Tibial nerve (tissue), 4 donors: ENCODE measurements at places on chromosomes 13 and 19. TPM values are rescaled to one million over a fixed set of nuclear protein-coding genes. Genes with fewer than 3 reads are reported as not detected.

The CDADC1 gene
- 19.5 TPM for total RNA-seq

The CGB2 gene
- total RNA-seq, result not detected

The RDH8 gene
- not detected for total RNA-seq

The C13orf42 gene
- not detected for total RNA-seq

The NKPD1 gene
- not detected for total RNA-seq

The ZNF415 gene
- 4.5 TPM for total RNA-seq

The LILRA1 gene
- 3.5 TPM for total RNA-seq

The SACS gene
- 21.9 TPM for total RNA-seq

GRCh38 chr19:32863301-32863700, 6.3 kb downstream of the SLC7A9 start:
- no peaks in the 10 kb centered on the region for H3K27me3 ChIP-seq
- H3K27ac ChIP-seq, result no peak overlapping the region
- H3K4me1 ChIP-seq, result no peaks in the 10 kb centered on the region
- DNase-seq, result no peak
- H3K4me3 ChIP-seq, result no peak overlapping the region
- H3K36me3 ChIP-seq, result no peaks in the 10 kb centered on the region

DNA sequence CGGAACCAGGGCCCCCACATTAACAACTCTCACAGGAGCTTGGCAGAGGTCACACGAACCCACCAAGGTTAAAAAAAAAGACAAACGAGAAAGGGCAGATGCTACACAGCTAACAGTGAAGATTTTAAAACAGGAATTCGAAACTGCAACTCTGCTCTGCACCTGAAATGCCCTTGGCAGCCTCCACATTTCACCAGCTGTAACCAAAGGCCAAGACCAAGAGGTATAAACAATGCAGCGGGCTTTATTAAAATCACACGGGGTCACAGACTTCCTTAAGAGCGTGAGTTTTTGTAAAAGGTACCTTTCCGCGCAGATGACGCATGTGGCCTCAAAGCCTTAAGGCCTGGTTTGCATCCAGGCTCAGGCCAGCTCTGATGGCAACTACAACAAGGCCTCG, 88.2 kb downstream of the STK24 start:
- H3K4me1 ChIP-seq, result no peaks in the 10 kb centered on the region
- DNase-seq, result no peak
- H3K27me3 ChIP-seq, result no peaks in the 10 kb centered on the region
- no peaks in the 10 kb centered on the region for H3K36me3 ChIP-seq
- no peak overlapping the region for H3K4me3 ChIP-seq
- no peak overlapping the region for H3K27ac ChIP-seq

DNA sequence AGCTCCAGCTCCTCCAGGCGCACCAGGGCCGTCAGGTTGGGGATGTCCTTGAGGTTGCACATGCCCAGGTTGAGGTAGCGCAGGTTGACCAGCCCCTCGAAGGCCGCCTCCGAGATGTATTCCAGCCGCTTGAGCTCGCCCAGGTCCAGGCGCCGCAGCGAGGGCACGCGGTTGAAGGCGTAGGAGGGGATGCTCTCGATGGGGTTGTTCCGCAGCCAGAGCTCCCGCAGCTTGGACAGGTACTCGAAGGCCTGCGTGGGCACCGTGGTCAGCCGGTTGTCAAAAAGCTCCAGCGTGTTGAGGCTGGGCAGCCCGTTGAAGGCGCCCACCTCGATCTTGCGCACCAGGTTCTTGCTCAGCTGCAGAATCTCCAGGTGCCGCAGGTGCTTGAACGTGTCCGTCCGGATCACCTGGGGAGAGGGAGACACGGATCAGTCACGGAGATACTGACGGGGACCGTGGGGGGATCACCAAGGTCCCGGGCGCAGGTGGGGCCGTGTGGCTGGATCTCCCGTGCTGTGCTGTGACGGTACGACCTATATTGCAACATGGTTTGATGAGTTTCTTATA, 5.4 kb upstream of the ASPDH start:
- H3K27me3 ChIP-seq, result no peaks in the 10 kb centered on the region
- no peak overlapping the region for H3K27ac ChIP-seq
- H3K36me3 ChIP-seq, result no peaks in the 10 kb centered on the region
- H3K4me3 ChIP-seq, result no peak overlapping the region

DNA sequence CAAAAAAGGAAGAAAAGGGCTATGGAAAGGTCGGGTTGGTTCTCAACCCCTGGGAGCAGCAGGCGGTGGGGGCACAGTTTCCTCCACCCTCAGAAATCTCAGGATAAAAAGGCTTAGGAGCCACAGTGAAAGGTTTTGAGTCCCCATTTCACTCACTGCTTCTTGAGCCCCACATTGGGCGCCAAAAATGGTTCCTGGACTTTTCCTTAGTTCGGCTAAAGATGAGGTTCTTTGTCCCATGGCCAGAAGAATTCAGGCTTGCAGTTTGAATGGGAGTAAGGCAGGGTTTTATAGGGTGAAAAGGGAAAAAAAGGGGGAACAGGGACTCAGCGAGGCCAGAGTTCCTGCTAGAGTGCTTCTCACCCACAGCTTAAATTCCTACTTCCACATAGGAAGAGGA, 179.5 kb downstream of the GGACT start:
- H3K4me3 ChIP-seq, result no peak overlapping the region
- H3K36me3 ChIP-seq, result no peaks in the 10 kb centered on the region
- no peaks in the 10 kb centered on the region for H3K4me1 ChIP-seq
- no peak overlapping the region for H3K27ac ChIP-seq
- no peak for DNase-seq
- H3K27me3 ChIP-seq, result no peaks in the 10 kb centered on the region

DNA sequence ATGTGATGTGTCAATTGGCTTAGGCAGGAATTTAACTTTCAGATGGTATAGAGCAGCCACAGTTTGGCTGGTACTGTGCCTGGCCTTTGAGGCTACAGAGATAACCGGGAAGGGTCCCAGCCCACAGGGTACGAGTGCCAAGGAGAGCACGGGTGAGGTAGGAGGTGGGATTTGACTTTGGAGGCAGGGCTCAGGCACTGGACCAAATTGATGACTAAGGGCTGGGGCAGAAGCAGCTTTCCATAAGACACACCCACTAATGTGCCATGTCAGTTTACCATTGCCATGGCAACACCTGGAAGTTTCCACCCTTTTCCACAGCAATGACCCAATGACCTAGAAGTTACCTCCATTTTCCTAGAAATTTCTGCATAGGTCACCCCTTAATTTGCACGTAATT, 466.2 kb downstream of the TSHZ3 start:
- H3K4me3 ChIP-seq, result no peak overlapping the region
- no peaks in the 10 kb centered on the region for H3K27me3 ChIP-seq
- no peaks in the 10 kb centered on the region for H3K36me3 ChIP-seq
- no peak for DNase-seq

- H3K36me3 ChIP-seq, result no peaks in the 10 kb centered on the region
- H3K27ac ChIP-seq, result no peak overlapping the region
- no peaks in the 10 kb centered on the region for H3K4me1 ChIP-seq
- no peaks in the 10 kb centered on the region for H3K27me3 ChIP-seq
Observed at GRCh38 chr13:74838096-74838495, 643.9 kb downstream of the TBC1D4 start.

DNA sequence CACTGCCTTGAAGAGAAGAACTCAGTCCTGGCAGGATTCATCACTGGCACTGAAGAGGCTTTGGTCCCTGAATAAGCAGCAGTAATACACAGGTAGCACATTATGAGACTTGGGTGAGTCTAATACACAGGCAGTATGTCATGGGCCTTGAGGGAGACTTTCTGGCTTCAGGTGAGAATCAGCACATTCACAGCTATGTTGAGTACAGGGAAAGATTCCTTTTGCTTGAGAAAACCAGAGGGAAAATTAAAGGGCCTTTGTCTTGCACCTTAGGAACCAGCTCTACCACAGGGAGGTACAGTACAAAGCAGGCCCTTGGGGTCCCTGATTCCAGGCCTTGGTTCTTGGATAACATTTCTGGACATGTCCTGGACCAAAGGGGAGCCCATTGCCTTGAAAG, 484.6 kb downstream of the RFC3 start:
- H3K4me1 ChIP-seq, result no peaks in the 10 kb centered on the region
- DNase-seq, result no peak
- no peaks in the 10 kb centered on the region for H3K36me3 ChIP-seq
- H3K27ac ChIP-seq, result no peak overlapping the region
- no peak overlapping the region for H3K4me3 ChIP-seq
- H3K27me3 ChIP-seq, result no peaks in the 10 kb centered on the region
